ENCODE measurements at places on chromosomes 3 and 15.

GRCh38 chr3:72891053-72891855 lies 3.4 kb downstream of the GXYLT2 start:
- no peak for DNase-seq

DNA sequence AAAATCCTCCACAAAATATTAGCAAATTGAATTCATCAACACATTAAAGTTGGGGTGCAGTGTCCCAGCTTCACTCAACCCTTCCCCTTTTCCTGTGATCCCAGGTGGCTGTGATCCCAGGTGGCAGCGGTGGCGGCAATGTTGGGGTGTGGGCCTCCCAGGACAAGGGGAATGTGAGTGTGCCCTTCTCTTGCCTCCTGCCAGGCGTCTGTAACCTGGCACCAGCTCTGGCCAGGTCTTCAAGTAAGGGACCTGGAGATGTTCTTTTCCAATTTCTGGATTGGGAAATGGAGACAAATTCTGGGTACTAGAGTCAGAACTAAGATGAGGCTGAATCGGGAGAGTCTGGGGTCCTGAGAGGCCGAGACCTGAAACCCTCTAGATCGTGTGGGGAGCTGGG lies 20.1 kb downstream of the GOLGA6A start:
- no peak for DNase-seq

DNA sequence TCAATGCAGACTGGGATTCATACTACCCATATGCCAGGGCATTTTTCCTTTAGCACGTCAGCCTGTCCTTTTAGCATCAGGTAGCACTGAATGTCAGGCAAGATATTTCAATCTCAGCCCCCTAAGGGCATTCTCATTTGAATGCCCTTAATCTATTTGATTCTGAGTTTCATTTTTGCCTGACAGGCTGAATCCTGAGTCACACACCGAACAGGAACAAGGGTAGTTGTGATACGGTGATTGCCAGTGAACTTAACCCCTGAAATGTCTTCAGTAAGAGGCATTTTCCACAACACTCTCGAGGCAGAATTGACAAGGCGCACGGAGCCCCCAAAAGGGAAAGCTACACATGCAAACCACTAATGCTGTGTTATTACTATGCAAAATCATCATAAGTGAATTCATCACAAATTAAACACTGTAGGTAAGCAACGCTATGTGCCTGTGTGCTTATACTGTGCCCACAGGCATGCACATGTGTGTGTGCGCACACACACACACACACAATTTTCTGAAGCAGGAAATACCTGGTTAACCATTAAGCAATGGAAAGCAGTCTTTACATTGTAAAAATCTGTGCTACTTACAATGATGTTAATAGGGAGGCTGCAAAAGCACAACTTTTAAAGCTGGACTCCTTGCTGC lies 130.4 kb downstream of the ZNF385D start:
- DNase-seq = no peak

GRCh38 chr3:187830181-187830580 lies 84.9 kb upstream of the BCL6 start:
- no peak for DNase-seq
